Muscle of back (tissue), 13 donors: ENCODE measurements at places on chromosomes 2 and 18. TPM values are rescaled to one million over a fixed set of nuclear protein-coding genes. Genes with fewer than 3 reads are reported as not detected.

GRCh38 chr2:24886691-24887304, 33.2 kb downstream of the ADCY3 start:
- DNase-seq, result no peak

DNA sequence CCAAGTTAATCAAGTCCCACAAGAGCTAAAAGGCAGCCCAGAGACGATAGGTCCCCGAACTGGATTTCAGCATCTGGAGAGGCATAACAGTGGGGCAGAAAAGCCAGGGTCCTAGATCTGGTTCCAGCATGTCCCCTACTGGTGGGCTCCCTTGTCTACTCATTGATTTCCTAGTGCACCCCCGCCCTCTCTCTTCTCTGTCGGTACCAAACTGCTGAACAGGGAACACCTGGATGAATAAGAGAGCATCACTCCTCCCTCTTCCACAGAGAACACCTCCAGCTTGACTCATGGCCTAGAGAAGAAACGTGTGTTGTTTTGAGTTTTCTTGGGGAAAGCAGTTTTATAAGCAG, 101.3 kb downstream of the FOXI3 start:
- DNase-seq, result no peak

GRCh38 chr2:11077411-11077810, 77.9 kb upstream of the SLC66A3 start:
- no peak for DNase-seq

DSG2 gene
- polyA plus RNA-seq, result 19.8 TPM

NFE2L2 gene
- polyA plus RNA-seq, result 66.8 TPM

GRCh38 chr2:173555833-173556232, 201.2 kb downstream of the CDCA7 start:
- peak; percentile 34 for DNase-seq

- no peak for DNase-seq
Measured at GRCh38 chr18:74438091-74438490, 19.0 kb downstream of the DIPK1C start.

- DNase-seq, result no peak
Measured at GRCh38 chr18:45658756-45659155, 43.5 kb downstream of the SLC14A2 start.

- no peak for DNase-seq
Measured at GRCh38 chr2:15084826-15085489, 452.4 kb downstream of the LRATD1 start.

B4GALT6 gene
- 12.1 TPM for polyA plus RNA-seq

GRCh38 chr2:176167398-176167797, 10.3 kb downstream of the HOXD3 start:
- no peak for DNase-seq

- DNase-seq, result no peak
Measured at GRCh38 chr2:8646731-8647461, 35.0 kb upstream of the ID2 start.

DNA sequence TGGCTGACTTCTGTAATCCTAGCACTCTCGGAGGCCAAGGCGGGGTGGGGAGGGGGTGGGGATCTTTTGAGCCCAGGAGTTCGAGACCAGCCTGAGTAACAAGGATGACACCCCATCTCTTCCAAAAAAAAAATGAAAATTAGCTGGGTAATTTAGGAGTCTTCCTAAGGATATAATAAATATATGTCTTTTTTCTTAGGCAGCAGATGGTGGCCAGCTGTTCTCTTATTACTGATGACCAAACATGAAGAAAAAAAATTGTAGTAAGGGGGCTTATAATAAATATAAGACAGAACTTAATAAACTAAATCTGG, 4.2 kb upstream of the IMPA2 start:
- no peak for DNase-seq

DNA sequence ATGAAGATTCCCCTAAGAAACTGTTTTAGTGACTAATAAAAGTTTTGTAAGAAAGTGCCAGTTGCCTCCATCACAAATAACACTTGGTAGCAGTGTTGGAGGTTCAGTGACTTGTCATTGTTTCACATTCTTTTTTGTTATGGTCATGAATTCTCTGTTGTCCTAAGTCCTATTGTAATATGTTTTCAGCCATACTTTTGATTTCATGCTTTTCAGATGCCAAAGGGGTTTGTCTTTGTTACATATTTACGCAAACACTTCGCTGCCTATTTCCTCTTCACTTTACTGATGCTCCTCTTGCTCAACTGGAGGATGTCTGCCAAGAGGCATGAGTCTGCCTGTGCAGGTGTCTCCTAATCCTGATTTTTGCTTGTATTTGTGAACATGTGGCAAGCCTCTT, 66.6 kb downstream of the PHLPP1 start:
- no peak for DNase-seq

RNF152 gene
- polyA plus RNA-seq, result 6.2 TPM

- no peak for DNase-seq
Measured at GRCh38 chr2:149044500-149044899, 6.0 kb downstream of the LYPD6B start.

ATP6V1B1 gene
- 1.4 TPM for polyA plus RNA-seq

- DNase-seq, result peak; percentile 40
Measured at GRCh38 chr18:30889519-30890301, 152.8 kb downstream of the DSC3 start.
